ENCODE measurements at places on chromosomes 2 and 18. TPM values are rescaled to one million over a fixed set of nuclear protein-coding genes. Genes with fewer than 3 reads are reported as not detected.

Gene COL4A4
- 0.03 TPM for total RNA-seq

Gene GRHL1
- total RNA-seq = 0.49 TPM

GRCh38 chr18:56235481-56236013 lies 402.8 kb downstream of the TXNL1 start:
- no peaks in the 10 kb centered on the region for H3K27me3 ChIP-seq
- H3K36me3 ChIP-seq = no peaks in the 10 kb centered on the region
- DNase-seq = no peak
- no peaks in the 10 kb centered on the region for H3K4me1 ChIP-seq

- H3K36me3 ChIP-seq = no peaks in the 10 kb centered on the region
- H3K27ac ChIP-seq = no peak overlapping the region
- H3K4me1 ChIP-seq = peaks cover 14% of the 10 kb centered on the region
Observed at GRCh38 chr2:168718622-168719021, 83.8 kb upstream of the NOSTRIN start.

DNA sequence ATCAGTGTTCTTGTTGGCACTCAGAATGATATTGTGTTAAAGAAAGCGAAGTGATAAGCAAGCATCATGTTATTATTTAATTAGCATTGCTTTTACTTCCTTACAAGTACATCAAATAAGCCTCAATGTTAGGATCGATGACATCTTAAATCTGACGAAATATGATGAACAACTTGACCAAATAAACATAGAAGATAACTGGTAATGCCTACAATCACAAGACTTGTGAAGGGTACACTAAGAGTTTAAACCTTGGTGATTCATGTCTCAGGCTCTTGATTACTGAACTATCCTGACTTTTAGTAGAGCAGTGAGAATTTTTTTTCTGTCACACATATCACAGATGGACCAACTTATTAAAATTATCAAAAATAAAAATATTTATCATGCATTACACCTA lies 500.8 kb upstream of the ZEB2 start:
- H3K27ac ChIP-seq = no peak overlapping the region
- DNase-seq = no peak
- no peaks in the 10 kb centered on the region for H3K27me3 ChIP-seq
- no peak overlapping the region for H3K4me3 ChIP-seq
- no peaks in the 10 kb centered on the region for H3K36me3 ChIP-seq
- H3K4me1 ChIP-seq = no peaks in the 10 kb centered on the region

DNA sequence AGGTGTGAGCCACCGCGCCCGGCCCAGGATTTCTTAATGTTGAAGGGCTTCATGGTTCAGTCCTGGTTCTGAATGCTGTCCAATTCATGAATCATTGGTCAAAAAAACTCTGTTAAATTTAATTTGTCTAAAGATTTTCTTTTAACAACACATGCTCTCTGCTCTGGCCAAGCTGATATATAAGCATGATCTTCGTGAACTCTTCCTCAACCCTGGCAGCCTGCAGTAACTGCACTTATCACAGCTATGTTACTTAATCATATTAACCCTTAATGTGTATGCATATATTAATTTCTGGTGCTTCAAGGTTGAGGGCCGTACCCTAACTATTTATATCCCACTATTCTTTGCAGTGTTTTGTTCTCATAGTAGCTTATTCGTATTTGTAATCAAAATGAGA lies 29.4 kb upstream of the FRZB start:
- H3K4me3 ChIP-seq = no peak overlapping the region
- no peak for DNase-seq
- H3K27ac ChIP-seq = no peak overlapping the region
- no peaks in the 10 kb centered on the region for H3K27me3 ChIP-seq

Data from CD4-positive, alpha-beta memory T cell (primary cell).